Activated CD4-positive, alpha-beta T cell treated with anti-CD3 and anti-CD28 coated beads, Interleukin-2, amount 50 U/mL, for 24 hours (primary cell): ENCODE measurements at places on chromosomes 7 and 10.
A peak's percentile ranks its signal among the peaks of the same experiment; 100 is the strongest.

DNA sequence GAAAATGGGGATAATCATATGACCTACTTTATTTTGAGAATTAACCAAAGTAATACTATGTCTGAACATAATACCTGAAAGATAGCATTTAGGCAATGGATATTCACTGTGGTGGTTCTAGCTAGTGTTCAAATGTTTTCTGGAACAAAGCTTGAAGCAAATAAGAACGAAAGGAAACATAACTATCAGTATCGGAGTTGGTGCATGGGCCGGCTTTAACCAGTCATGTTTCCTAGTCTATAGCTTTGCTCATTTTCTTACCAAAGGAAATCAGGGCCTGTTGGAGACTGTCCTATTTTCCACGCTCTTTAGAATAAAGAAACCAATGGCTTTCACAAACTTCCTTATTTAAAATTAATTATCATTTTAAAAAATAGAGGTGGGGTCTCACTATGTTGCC lies 8.9 kb downstream of the IL2RA start:
- no peak for DNase-seq

DNA sequence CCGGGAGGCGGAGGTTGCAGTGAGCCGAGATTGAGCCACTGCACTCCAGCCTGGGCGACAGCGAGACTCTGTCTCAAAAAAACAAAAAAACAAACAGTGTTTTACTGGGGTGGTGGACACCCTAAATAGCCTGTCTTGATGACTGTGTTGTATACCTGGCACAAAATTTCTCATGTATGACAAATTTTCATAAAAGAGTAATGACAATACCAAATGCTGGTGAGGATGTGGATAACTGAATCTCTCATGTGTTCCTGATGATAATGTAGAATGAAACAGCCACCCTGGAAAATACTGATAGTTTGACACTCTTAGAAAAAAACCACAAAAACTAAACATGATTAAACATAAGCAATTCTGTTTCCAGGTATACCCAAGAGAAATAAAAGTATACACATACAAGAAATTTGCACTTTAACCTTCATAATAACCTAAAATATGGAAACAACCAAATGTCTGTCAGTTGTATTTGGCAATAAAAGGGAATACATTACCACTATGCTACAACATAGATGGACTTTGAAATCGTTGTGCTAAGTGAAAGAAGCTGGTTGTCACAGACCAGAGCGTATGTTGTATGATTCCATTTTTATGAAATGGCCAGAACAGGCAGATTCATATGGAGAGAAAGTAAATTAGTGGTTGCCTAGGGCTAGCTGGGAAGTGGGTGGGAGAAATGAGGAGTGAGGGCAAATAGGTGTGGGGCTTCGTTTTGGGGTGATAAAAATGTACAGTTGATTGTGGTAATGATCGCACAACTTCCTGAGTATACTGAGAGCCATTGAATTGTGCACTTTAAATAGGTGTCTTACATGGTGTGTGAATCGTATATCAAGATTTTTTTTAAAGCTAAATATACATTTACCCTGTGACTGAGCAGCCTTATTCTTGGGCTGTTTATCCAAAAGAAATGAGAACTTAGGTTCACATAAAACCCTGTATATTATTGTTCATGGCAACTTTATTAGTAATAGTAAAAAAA lies 12.5 kb downstream of the WDR37 start:
- no peak for DNase-seq

DNA sequence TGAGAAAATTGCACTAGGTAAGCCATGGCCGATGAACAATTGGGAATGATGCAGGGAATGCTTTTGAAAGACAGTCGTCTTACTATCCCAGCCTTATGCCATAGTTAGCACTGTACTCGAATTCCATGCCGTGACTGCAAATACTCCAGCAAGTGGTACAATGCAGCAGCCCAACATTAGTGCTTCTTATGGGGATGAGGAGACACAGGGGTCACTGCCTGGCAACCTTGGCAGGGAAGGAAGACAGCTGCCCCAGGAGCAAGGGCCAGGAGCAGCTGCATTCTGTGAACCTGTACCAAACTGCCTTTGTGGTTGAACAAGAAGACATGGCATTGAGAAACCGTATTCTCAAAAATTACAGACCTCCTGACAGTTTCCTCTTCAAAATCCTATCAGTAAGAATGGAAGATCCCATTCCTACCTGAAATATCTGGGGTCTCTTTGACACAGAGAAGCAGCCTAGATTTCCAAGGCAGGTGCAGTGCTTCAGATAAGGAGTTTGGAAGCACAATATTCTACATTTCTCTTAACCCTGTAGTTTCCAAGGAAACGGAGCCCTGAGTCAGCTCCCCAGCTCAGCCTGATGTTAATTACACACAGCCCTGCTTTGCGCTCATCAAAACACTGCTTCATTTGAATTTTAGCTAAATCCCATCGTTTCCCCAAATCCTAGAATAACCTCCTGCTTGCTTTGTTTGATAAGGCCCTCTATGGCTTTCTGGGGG lies 49.0 kb upstream of the FRMD4A start:
- DNase-seq: no peak

DNA sequence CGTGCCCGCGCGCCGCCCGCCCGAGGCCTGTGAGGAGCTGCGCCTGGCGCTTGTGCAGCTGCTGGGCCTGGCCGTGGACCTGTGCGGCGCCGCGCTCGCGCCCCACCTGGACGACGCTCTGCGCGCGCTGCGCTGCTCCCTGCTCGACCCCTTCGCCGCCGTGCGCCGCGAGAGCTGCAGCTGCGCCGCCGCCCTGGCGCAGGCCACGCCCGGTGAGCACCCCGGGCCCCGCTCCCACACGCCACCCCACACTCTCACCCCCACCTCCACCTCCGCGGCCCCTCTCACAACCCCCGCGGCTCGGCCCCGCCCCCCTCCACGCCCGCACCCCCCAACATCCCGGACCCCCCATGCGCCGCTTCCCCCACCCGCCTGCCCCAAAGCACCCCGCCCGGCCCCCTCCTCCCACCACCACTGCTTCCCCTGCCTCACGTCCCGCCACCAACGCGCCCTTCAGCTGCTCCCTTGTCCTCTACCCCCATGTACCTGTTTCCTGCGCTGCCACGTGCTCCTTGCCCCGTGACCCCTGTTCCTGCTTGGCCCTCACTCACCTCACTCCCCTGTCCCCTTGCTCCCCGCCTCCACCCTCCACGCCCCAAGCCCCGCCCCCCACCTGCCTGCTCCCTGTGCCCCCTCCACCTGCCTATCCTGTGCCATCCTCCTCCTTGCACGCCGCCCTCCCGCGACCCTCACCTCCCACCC lies at the start of gene PRKAR1B:
Gene PRKAR1B (minus strand): TSS at position 178 of the 702 bp plus-strand sequence. CDS start 15,776 bp downstream, outside the sequence.
- DNase-seq: peak; percentile 26

DNA sequence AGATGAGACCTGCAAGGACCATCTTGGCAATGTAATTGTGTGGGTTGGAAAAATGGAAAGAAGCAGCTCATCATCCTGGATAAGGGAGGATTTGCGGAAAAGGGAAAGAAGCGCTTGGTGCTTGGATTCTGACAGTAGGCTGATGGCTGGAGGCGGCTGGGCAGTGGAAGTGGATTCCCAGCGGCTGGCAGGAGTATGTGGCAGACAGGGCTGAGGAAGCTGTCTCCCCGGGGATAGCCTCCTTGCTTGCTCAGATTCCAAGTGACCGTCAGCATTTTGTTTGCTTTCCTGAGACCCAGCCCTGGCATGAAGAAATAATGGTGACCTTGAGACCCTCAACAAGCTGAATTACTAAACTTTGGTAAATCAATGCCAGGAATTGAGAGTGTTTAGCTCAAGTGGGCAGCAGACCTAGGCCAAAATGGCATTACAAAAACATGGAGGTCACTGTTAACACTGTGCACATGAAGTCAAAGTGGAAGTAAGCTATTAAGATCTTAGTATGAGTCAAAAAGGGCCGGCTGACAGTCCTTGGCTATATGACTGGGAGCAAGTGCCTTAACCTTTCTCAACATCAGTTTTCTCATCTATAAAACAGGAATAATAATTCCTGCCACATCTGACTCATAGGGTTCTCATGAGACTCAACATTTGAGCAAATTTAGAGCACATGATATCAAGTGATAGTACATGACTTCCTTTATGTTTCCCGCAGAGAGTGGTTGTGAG lies 21.3 kb downstream of the SLC25A28 start:
- no peak for DNase-seq

DNA sequence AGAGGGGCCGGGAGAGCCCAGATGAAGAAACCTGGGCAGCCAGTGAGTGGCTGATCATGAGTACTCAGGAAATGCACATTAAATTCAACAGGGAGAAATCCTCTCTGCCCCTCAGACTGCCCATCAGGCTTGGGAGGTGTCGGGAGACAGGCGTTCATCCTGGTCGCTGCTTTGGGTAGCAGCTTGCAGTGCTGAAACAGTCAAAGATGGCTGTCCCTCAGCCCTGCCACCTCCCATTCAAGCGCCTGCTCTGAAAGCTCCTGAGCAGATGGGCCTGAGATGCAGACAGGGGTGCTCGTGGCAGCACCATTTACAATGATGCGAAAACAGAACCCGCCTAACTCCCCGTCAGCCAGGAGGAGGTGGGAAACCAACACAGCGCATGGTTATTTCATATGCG lies 3.6 kb upstream of the JAKMIP3 start:
- DNase-seq: no peak

GRCh38 chr10:29150010-29150409 lies 138.9 kb upstream of the LYZL1 start:
- DNase-seq: no peak

GRCh38 chr7:1224086-1224716 lies 8.5 kb upstream of the UNCX start:
- no peak for DNase-seq

DNA sequence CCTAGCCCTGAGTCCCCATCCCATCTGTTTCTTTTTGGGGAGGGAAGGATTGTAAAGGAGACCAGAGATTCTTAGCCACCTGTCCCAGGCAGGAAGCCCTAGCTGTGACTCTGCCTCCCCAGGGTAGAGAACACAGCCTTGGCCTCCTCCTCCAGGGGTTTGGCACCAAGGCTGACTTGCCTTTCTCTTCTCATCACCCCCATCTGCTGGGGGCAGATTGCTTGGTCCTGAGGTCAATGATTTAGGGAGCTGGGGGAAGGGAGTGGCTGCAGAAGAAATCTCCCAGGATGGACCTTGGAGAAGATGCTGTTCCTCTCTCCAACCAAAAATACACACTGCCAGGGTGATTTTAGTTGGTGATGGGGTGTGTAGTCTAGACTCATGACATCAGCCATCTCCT lies 2.6 kb upstream of the MNX1 start:
- no peak for DNase-seq

GRCh38 chr7:138449580-138449979 lies 10.5 kb upstream of the TRIM24 start:
- no peak for DNase-seq

DNA sequence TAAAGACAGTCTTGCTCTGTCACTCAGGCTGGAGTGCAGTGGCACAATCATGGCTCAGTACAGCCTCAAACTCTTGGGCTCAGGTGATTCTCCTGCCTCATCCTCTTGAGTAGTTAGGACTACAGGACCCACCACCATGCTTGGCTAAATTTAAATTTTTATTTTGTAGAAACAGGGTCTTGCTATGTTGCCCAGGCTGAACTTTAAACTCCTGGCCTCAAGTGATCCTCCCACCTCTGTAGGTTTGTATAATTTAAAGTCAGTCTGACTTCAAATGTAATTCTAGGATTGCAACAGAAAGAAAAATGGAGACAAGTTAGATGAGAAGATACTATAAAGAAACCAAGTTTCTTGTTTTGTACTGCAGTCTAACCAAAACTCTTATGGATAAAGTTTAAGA lies 11.5 kb downstream of the TMEM60 start:
- DNase-seq: no peak

GRCh38 chr10:70306181-70306705 lies 22.4 kb upstream of the NPFFR1 start:
- no peak for DNase-seq

DNA sequence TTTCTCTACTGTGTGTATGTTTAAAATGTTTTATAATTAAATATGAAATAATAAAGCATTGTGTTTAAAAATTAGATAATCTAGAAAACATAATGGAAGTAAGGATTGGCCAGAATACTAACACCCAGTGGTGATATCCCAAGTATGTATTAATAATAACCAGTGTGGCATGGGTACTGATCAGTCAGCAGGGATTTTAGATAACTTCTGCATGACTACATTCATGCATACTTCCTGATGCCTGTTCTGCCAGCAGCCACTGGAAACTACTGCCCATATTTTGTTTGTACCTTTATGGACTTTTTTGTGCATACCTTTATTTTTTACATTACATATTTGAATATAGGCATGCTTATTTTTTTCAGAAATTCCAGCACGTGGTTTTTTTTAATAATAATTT lies 156.6 kb upstream of the TMEM196 start:
- no peak for DNase-seq

DNA sequence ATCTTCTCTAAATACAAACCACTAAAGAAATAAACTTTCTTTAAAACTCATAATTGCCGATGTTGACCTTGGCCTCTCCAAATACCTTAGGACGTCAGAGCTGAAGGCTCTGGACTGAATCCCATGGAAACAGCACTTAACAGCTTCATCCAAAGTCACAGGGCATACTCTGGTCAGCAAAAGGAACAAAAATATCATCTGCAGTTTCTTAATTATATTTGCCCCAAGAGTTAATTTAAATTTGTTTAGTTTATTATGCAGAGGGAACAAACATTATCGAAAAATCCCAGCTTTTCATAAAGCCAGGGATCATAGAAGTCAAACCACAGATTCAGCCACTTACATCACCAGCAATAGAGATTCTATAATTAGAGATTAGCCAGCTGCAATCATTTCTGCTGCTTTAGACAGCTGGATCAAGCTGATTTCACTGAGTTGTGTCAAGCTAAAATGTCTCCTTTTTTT lies 20.5 kb upstream of the FAM13C start:
- no peak for DNase-seq

GRCh38 chr7:17946591-17946990 lies 6.3 kb upstream of the SNX13 start:
- no peak for DNase-seq

- no peak for DNase-seq
Measured at GRCh38 chr7:104367926-104368325, 39.5 kb downstream of the LHFPL3 start.

DNA sequence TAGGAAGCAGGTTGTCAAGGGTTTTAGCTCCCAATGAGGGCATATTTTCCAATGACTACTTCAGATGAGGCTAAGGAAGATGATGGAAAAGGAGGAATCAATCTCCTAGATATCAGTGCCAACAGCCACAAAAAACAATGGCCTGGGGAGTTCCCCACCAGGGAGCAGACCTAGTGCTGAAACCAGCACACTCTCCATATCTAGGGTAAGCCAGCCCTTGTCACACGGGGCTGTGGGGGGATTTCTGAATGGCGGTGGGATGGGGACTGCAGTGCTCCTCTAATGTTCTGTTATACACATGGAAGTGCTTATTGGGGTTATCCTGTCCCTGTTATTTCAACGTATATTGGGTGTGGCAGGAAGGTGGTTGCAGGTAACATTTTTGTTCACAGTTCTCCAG lies 18.5 kb downstream of the EPC1 start:
- no peak for DNase-seq

- no peak for DNase-seq
Measured at GRCh38 chr10:78520737-78521430, 487.2 kb downstream of the RPS24 start.
